Activated CD4-positive, alpha-beta T cell treated with anti-CD3 and anti-CD28 coated beads for 1 hour (primary cell): ENCODE measurements at places on chromosomes 1 and 21.

- DNase-seq: no peak
Observed at GRCh38 chr21:27209546-27209945, 242.7 kb upstream of the ADAMTS5 start.

DNA sequence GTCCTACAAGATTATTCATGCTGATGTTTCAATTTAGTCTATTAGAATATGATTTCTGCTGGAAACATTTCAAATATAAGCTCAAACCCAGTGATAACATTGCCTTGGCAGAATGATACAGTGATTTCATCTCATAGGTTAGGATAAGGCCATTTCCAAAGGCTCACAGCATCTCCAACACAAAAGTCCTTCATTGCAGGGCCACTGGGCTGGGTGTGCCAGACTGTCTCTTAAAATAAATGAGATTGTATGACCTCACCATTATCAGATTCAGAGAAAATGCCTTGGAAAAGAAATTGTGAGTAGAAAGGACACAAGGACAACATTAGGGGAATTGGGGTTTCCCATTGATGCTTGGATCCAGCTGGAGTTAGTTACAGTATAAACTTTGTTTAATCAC lies 30.4 kb downstream of the NGF start:
- DNase-seq: no peak

DNA sequence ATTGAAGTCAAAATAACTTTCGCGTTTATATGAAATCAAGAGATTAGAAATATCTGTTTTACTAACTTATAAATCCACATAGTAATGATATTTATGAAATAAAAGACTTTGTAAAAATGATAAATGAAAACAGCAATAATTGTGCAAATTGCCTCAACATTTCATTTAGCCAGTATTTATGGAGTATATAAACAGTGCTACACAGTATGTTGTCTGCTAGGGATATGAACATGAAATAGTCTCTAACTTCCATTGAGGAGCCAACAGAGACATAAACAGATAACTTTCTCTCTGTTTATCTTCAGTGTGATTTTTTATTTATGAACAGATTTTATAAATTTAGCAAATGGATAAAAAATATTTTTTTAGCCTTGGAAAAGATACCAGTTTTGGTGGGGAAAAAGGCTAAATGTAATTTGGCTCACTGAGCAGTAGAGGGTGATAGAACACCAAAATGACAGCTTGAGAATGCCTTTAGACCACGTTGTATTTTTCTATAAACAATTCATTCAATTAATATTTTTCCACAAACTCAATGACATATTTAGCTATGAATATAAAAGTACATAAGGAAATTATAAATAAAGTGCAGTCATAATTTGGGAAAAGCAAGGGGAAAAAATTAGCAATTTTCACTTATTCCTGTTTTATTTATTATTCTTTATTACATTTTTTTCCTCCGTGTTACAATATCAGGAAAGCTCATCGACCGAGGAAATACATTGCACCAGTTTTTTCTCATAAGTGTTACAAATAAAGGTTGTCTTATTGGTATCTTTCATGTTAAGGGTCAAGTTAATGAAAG lies 47.5 kb upstream of the EEIG2 start:
- DNase-seq: no peak

- no peak for DNase-seq
Observed at GRCh38 chr1:212873518-212873917, 15.4 kb downstream of the FLVCR1 start.

- DNase-seq: no peak
Observed at GRCh38 chr1:165287781-165288180, 68.7 kb downstream of the LMX1A start.

DNA sequence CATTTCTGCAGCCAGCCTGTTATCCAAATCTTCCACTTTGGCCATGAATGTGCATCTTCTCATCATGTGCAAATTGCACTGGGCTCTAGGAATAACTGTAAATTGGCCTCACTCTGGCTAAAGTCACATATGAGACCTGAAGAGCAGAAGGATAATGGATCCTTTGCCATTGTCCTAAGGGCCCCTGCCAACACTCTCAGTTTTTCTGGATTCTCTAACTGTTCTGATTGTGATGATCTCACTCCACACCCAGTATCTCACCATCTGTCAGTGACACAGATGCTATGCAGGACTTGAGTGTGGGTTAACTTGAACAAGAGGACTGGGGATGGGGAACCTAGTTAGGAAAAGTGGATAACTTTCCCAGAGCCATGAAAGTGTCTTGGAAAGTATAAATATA lies 8.5 kb upstream of the FYB2 start:
- DNase-seq: no peak

DNA sequence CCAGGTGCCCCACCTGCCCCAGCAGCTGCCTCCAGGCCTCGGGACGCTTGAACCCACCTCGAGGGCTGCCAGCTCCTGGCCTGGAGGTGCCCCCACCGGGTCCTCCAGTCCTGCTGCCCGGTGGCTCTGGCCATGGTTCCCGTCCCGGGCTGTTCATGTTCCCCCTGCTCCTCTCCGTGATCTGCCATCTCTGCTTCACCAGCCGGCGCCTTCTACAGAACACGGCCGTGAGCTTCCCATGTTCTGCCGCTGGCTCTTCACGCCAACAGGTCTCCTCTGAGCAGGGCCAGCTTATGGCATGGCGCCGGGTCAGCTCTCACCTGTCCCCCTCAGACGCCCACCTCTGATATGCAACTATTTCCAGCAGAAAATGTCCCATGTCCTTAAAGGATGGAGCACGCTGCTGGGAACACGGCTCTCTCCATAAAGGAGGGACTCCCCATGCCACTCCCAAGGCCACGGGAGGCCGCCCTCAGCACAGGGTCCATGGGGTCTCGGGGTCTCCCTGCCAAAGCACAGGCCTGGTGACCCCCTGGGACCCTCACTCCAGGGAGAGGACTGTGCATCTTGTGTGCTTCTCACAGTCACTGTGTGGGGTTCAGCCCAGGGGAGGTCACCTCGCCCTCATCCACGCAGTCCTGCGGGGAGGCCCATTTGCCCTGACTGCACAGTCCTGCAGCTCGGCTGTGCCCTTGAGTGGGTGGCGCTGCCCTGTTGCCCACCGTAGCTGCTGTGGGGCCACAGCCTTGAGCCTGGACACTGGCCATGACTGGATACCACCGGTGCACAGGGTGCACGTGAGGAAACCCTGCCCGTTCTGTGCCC lies 36.7 kb downstream of the COL18A1 start:
- DNase-seq: no peak

DNA sequence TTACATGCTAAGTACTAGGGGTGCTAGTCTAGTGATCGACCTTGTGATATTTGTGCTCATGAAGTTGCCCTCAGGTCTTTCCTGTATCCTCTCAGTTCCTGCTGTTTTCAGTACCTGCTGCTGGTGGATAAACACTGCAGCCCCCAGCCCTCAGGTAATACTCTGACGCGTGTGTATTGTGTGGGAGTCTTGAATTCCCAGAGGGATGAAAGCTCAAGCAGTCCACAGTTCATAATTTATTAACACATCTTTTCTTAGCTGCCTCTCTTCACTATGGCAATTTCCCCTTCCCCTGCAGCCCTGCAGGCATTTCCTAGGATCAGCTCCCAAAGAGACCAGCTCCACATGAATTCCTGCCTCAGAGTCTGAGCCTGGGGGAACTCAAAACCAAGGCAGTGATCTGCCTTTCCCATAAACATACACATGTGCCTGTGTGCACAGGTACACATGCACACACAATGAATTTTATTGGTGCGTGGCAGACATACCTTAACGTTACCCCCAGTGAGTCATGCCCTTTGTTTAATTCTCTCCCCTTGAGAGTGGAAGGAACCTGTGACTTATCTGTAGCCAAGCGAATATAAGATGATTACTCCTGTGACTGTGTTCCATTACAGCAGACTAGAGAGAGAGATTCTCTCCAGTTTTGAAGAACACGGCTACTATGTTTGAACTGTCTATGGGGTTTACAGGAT lies 14.1 kb upstream of the HMGCS2 start:
- no peak for DNase-seq

DNA sequence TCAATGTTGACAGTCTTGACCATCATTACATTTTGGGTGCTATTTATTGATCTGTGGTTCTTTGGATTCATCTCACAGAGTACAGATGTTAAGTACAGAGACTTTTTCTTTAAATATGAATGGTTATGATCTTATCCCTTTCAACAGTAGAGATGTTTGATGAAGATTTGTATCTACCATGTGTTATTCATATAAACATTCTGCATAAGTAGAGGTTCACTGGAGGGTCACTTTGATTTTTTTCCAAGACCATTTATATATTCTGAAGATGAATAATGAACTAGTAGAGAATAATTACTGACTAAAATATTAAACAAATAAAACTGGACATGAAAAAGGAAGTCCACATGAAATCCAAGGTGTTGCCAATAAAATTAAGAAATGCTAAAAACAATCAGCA lies 28.6 kb upstream of the HUNK start:
- no peak for DNase-seq

- DNase-seq: no peak
Observed at GRCh38 chr1:96355521-96355920, 366.1 kb upstream of the PTBP2 start.

GRCh38 chr1:204641936-204642335 lies 43.6 kb downstream of the LRRN2 start:
- DNase-seq: no peak

DNA sequence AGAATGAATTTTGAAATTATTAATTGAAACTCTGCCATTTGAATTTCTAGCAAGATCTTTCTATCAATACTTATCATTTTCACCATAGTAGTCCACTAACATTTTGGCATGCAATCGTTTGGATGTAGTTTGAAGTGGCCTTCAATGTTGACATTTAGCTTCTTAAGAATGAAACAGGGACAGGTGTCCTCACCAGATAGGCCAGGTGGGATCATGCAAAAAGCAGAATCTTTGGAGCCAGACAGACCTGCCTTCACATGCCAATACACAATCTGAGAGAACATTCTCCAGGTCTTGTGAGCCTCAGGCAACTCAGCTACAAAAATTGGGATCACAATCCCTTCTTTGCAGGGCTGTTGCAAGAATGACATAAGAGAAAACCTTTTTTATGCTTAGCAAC lies 18.3 kb upstream of the HSPA13 start:
- no peak for DNase-seq

- DNase-seq: no peak
Observed at GRCh38 chr21:28396421-28396820, 596.3 kb downstream of the LTN1 start.

DNA sequence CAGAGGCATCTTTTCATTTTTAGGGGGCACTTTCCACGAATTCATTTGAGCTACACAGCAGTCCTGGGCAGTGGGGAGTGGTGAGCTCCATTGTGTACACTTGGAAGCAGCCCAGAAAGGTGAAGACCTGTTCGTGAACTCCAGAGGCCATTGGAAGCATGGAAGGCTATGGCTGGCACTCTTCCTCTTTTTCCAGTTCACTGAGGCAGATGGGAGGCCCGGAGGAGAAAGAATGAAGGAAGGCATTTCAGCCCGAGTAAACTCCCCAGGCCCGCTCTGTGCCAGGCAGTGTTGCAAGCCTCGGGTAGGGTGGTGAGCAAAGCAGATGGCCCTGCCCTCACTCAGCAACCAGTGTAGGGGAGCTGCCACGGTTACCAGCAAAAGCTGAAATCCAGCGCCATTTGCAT lies 673 bp upstream of the DHCR24 start:
- DNase-seq: no peak

DNA sequence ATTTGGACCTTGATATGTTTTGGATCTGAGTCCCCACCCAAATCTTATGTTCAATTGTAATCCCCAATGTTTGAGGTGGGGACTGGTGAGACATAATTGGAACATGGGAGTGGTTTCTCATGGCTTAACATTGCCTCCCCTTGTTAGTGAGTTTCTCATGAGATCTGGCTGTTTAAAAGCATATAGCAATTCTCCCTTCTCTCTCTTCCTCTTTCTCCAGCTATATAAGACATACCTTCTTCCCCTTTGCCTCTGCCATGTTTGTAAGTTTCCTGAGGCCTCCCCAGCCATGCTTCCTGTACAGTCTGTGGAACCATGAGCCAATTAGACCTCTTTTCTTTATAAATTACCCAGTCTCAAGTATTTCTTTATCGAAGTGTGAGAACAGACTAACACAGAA lies 692.4 kb downstream of the KCNT2 start:
- no peak for DNase-seq

- no peak for DNase-seq
Observed at GRCh38 chr1:119808491-119808890, 2.8 kb downstream of the REG4 start.

- no peak for DNase-seq
Observed at GRCh38 chr1:24575905-24576587, 20.2 kb downstream of the NCMAP start.

- peak; percentile 64 for DNase-seq
Observed at GRCh38 chr1:16078925-16079656, 5.6 kb upstream of the FAM131C start.

DNA sequence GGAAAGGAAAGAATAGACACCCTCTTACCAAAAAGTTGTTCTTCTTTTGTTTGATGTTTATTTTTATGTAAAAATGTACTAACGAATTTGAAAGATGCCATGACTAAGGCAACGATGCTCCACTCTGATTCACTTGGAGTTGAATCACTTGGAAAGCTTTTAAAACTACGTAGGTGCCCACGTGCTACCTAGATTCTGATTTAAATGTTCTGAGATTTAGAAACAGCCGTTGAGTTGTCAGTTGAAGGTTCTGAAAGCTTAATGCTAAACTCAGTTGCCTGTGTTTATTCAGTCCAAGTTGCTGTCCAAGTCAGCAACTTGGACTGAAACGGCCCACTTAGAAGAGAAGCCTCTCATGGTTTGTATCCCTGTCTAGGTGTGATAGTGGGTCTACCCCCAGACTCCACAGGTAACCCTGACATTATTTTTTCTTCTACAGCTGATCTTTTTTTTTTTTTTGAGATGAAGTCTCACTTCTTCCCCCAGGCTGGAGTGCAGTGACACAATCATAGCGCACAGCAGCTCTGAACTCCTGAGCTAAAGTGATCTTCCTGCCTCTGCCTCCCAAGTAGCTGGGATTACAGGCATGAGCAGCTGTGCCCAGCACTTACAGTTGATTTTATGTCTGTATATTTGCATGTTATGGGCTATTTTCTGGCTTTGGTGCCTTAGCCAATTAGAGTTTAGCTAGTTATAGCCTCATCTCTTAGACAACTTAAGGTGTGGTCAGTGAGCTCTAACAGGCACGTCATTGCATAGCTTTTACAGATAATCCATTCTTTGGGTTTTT lies 1.4 kb upstream of the VAMP4 start:
- no peak for DNase-seq

GRCh38 chr1:86998727-86999126 lies 84.3 kb downstream of the HS2ST1 start:
- no peak for DNase-seq
